Activated CD8-positive, alpha-beta T cell treated with anti-CD3 and anti-CD28 coated beads for 36 hours (primary cell): ENCODE measurements at places on chromosomes 2 and 18. TPM values are rescaled to one million over a fixed set of nuclear protein-coding genes. Genes with fewer than 3 reads are reported as not detected.

DNA sequence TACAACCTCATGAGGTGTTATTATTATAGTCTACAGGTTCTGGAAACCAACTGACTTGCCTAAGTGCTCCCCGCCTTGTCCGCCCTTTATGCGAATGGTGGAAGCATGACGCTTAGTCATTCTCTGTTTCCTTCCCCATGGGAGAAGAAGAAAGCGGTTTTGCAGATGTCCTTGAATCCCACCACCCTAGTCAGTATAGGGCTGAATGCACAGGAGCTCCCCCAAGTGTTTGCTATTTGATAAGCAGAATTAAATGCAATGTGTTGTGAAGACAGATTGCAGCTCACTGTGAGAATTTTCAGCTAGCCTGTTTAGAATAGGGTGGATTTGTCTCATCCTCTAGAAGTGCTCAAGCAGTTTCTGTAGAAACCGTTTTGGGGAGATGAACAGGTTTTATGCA, 652.0 kb downstream of the DCC start:
- no peak for DNase-seq

Gene CD28
- 97.3 TPM for total RNA-seq

- no peak for DNase-seq
Observed at GRCh38 chr2:20540587-20541293, 93.9 kb downstream of the RHOB start.

DNA sequence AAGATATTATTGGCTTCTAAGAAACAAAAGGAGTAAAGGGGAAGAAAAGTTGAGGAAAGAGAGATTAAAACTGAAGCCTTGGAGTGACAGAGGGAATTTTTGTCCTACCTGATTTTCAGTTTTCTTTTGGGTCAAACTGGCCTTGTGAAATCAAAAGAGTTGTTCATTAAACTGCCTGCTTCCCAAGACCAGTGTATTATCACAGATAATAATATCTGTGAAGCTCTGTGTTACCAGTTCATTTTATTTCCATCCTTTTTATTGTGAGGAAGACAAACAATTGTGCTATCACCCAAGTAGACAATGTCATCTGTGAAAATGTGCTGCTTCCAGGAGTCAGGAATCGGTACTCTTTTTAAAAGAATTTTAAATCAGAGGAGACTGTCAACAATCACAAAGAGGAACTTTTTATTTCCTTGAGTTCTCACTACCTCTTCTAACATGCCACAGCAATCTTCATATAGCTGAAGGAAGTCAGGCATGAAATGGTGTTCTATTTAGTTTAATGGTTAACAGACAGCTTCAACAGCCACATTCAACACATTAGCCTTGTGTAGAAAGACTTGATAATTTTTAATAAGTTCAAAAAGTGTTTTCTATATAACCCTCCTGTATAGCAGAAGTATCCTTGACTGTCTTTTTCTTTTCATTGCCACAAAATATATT, 554.8 kb downstream of the PIK3C3 start:
- DNase-seq = no peak

Gene FBLN7
- total RNA-seq = 7.9 TPM

Gene GLI2
- total RNA-seq = not detected

GRCh38 chr2:150167711-150168110, 319.8 kb downstream of the RND3 start:
- no peak for DNase-seq

Gene CRACDL
- total RNA-seq = 0.09 TPM

Gene EGR4
- 0.11 TPM for total RNA-seq

Gene SLC14A1
- 3.1 TPM for total RNA-seq

- DNase-seq = no peak
Observed at GRCh38 chr18:2902327-2902726, 55.5 kb downstream of the EMILIN2 start.

DNA sequence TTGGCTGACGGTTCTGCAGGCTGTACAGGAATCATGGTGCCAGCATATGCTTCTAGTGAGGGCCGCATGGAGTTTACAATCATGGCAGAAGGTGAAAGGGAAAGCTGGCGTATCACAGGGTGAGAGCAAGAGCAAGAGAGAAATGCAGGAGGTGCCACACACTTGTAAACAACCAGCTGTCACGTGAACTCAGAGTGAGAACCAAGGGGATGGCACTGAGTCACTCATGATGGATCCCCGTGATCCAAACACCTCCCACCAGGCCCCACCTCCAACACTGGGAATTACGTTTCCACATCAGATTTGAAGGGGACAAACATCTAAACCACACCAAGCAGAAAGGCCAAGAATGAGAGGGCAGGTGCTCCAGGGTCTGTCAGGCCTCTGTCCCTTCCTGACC, 185.0 kb upstream of the PID1 start:
- no peak for DNase-seq

Gene ACYP2
- 6.0 TPM for total RNA-seq

GRCh38 chr2:134287323-134287722, 33.5 kb downstream of the MGAT5 start:
- DNase-seq = peak; percentile 57

DNA sequence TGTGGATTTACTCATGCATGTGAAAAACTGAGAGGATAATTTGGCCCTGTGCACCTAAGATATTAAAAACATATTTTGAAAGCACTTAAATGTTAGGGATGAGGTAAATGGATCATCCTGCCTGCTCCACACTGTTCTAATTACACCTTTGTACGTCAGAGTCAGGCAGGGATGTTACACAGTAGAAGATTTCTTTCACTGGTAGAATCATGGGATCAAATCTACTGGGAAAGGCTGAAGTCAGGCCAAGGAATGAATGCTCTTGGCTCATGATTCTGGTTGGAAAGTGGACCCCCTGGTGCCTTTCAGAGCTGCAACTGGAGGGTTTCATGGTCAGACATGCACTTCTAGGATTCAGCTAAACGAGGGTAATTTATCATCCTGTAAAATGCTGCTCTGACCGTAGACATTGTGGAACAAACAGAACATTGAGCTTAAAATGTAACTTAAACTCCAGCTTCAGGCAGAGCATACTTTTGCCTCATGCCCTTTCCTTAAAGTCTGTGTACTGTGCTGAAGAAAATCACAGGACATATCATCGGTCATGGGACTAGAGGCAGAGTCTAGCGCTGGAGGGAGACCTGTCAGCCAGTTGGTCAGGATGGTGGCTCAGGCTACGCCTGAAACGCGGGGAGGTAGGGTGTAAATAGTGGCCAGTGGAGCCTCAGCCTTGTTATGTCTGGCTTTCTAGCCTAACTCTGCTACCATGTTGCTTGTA, 4.9 kb downstream of the KCNE4 start:
- no peak for DNase-seq

Gene GKN1
- not detected for total RNA-seq

- no peak for DNase-seq
Observed at GRCh38 chr18:44893045-44893706, 212.5 kb downstream of the SETBP1 start.

- DNase-seq = no peak
Observed at GRCh38 chr2:142710336-142710735, 167.1 kb upstream of the KYNU start.

Gene SP100
- total RNA-seq = 108 TPM

Gene LYPD6
- not detected for total RNA-seq

DNA sequence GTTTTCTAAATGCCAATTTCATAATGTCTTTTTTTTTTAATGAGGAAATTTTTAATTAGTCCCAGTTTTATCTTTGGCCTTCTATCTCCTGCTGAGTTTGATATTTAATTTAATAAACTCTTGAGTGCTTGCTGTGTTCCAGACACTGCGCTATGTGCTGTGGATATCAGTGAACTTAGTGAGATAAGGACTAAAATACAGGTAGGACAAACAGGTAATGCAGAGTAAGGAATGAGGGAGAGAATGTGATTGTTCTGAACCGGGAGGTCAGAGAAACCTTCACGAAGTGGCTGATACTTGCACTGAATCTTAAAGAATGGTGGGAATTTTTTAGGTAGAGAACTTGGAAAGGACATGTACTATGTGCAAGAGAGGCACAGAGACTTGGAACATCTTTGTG, 28.2 kb downstream of the TTC27 start:
- DNase-seq = no peak

GRCh38 chr2:45578056-45578843, 32.8 kb downstream of the SRBD1 start:
- DNase-seq = peak; percentile 46

Gene NEUROD1
- total RNA-seq = not detected

GRCh38 chr2:188285774-188286173, 5.9 kb upstream of the GULP1 start:
- no peak for DNase-seq

DNA sequence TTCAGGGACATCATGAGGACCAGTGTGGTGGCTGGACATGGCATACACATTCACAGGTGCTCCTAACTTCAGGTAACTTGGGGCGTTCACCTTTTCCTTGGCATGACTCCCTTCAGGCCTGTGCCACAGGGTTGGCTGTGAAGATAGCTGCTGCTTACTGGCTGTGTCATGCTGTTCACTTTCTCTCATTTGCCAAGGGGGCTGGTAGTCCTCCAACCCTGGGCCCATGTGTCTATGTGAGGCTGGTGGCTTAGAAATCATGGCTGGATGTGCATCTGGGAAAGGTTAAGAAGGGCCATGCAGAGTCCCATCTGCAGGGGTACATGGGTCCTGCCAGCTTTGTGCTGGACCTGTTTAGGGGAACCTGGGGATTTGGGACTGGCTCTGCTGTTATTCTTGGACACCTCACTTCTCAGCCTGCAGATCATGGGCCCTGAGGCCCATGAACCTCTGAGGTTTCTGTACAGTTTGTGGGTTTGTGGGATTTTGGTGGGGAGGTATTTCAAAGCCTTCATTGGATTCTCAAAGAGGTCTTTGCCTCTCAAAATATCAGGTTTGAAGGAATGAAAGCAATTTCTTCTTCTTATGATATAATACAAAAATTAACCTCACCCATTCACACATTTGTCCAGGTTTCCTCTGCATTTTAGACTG, 62.9 kb downstream of the FHOD3 start:
- DNase-seq = no peak

GRCh38 chr2:39516347-39517101, 79.4 kb upstream of the MAP4K3 start:
- no peak for DNase-seq

GRCh38 chr2:147214914-147215313, 629.9 kb upstream of the ACVR2A start:
- DNase-seq = no peak

Gene DNER
- not detected for total RNA-seq

DNA sequence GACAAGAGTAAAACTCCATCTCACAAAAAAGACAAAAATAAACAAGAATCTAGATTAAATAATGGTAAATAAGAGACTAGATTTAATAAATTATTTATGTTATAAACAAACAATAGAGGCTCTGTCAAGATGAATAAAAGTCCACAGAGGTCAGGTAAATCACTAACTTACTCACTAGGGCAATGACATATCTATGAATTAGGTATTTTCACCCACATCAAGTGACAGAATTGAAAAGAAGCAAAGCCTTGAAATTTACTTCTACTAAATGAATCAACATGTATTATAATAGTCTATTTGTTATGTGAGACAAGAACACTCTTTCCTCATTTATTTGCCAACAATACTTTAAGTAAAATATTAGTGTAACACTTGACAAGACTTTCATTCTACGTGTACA, 41.7 kb downstream of the FBXO11 start:
- DNase-seq = no peak
